ENCODE measurements at places on chromosomes 16 and 17.

DNA sequence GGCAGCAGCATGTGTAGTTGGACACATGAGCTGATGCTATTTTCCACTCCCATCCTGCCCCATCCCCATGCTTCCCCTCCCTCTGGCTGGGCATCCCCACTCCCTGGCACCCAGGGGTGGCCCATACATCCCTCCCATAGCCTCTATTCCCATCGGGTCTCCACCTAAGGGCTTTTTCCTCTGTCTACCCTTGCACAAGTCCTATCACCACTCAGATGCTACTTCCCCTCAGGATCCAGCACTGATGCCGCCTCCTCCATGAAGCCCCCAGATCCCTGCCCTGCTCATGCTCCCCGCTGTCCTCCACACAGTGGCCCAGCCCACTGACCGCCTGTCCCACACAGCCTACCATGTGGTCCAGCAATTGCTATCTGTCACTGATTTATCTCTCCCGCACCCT, 15.8 kb downstream of the TRPV1 start:
- DNase-seq: no peak

GRCh38 chr16:51093726-51094280, 57.3 kb downstream of the SALL1 start:
- DNase-seq: no peak

DNA sequence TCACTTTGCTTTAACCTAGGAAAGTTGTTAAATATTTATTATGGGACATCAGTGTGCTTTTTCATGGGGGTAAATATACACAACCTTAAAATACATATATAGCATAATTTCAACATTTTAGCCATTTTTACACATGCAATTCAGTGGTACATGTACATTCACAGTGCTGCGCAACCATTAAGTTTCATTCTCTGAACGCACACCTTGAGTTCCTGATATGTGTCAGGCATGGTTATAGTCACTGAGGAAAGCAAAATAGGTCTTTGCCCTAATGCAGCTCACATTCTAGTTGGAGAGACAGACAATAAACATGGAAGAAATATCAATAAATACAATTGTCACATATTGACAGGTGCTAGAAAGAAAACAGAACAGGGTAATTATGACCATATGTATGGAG, 12.8 kb upstream of the CNEP1R1 start:
- no peak for DNase-seq

DNA sequence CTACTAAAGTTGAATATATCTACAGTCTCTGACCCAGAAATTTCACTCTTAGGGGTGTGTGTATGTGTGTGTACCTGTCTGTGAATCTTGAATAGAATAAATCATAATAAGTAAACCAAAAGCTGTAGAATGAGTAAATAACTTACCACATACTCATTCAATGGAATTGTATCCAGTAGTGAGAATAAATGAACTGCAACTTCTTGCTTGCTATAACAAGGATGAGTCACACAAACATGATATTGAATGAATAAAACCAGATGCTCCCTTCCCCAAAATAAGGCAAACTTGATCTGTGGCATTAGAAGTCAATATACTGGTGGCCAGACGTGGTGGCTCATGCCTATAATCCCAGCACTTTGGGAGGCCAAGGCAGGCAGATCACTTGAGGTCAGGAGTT, 259.8 kb upstream of the MON1B start:
- DNase-seq: no peak

DNA sequence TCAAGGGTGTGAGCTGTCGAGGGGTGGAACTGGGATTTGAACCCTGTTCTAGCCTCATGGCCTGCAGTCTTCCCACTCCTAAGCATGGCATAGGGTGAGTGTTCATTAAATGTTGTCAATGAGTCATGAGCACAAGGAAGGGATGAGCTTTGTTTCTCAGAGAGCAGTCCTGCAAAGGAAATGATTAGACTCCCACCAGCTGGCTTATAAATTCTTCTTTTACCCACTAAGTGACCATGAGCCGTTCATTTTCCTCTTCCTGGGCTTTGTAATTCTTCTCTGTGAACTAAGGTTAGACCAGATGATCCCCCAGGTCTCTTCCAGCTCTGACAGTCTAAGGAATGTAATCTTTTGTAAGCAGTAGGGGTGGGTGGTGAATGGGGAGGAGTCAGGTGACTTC, 47.9 kb upstream of the HNF1B start:
- DNase-seq: no peak

GRCh38 chr17:78973196-78973595, 6.5 kb downstream of the LGALS3BP start:
- no peak for DNase-seq

DNA sequence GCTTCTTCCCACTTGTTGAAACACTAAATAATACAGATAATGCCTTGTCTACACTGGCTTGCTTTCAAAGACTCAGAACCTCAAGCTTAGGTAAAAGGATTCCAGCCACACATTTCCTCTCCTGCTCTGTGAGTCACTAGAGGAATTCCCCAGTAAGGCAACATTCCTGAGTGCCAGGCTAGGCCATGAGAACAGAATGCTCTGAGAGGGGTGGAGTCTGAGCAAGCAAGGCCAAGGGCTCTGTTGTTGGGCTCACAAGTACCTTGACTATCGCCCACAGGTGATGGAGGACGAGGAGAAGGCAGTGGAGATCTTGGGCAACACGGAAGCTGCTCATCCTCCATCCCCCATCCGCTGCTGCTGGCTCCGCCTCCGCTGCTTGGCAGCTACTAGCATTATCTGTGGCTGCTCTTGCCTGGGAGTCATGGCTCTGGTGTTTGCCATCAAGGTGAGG, 6.7 kb upstream of the PHKG2 start:
- no peak for DNase-seq

GRCh38 chr16:996681-997080, 15.1 kb downstream of the SOX8 start:
- no peak for DNase-seq

- no peak for DNase-seq
Measured at GRCh38 chr17:73758245-73758644, 114.0 kb upstream of the SDK2 start.

- DNase-seq: no peak
Measured at GRCh38 chr17:41722231-41722630, 10.1 kb downstream of the GAST start.

- no peak for DNase-seq
Measured at GRCh38 chr16:79370736-79371135, 229.8 kb downstream of the MAF start.

- DNase-seq: no peak
Measured at GRCh38 chr16:17420816-17421215, 49.9 kb downstream of the XYLT1 start.

- DNase-seq: no peak
Measured at GRCh38 chr17:82271401-82271800, 2.1 kb downstream of the CSNK1D start.

DNA sequence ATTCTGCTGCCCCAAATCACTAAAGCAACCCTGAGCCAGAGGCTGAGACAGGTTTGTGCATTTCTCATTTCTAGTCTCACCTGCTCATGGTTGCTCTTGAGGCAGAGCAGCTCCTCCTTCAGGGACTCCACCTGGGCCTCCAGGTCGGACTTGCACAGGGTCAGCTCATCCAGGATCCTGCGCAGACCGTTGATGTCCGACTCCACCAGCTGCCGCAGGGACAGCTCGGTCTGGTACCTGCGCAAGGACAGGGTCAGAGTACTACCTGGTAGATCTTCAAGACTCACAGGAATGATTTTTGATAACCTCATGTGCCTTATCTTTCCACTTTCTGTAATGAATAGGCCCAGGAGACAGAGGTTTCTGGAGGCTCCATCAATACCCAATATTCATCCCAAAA, 1.1 kb downstream of the KRT31 start:
- no peak for DNase-seq

GRCh38 chr17:40017422-40018080, 2.3 kb downstream of the CSF3 start:
- no peak for DNase-seq

- no peak for DNase-seq
Measured at GRCh38 chr17:55424893-55425540, 3.4 kb upstream of the MMD start.

DNA sequence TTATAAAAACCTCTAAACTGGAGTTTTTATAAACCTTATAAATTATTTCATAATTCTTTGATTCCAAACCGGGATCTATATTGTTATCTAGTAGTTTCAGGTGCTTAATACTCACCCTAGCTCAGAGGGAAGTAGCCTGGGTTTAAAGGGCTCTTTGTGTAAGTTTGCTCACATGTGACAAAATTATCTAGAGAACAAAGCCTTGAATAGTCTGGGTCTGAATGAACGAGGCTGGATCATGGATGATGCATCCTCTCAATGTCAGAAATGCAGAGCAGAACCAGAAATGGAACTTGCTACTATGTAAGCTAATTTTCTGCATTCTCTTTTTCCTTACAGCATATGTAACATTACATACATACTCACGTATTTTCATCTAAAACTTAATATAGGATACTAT, 103.9 kb upstream of the NETO2 start:
- DNase-seq: no peak

- DNase-seq: no peak
Measured at GRCh38 chr17:45129426-45129939, 2.8 kb downstream of the PLCD3 start.

GRCh38 chr16:10729104-10730048, 14.3 kb upstream of the NUBP1 start:
- DNase-seq: no peak

DNA sequence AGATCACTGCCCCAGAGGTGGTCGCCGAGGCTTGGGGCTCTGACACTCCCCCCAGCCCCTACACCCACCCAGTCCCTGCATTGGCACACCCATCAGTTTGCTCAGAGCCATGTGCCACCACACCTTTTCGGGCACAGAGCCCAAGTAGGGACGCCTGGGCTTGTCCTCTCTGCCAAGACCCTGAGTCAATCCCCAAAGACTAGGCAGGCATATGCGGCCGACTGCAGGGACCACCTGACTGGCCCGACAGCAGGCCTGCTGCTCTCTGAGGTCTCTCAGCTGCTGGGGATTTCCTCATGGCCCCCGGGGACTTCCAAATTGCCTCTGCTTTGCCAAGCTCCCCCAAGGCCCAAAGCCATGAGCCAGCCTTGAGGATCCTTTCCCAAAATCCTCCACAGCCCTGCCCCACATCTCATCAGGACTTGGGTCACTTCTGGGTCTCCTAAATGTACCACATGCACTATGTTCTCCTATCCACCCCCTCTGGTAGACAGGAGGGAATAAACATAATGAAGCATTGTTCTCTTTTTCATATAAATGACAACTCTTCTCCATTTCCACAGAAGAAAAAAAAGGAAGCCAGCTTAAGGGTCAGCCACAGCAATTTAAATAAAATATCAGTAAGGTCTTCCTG, 30.6 kb downstream of the MYO18A start:
- no peak for DNase-seq

DNA sequence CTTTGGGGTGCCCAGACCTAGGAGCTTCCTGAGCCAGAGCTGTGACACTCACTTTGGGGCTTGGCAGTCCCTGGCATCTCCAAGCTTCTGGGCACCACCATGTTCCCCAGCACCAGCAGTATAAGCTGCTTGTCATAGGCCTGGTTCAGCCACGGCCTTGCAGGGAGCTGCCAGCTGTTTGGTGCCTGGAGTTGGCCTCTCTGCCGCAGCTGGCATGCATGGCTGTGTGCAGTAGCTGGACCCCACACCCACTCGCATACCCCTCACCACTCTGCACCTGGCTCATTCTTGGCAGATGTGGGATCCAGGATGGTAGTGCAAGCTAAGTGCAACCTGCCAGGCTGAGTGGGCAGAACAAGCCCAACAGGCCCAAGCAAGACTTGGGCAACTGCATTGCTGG, 73.4 kb upstream of the BRD7 start:
- DNase-seq: no peak

DNA sequence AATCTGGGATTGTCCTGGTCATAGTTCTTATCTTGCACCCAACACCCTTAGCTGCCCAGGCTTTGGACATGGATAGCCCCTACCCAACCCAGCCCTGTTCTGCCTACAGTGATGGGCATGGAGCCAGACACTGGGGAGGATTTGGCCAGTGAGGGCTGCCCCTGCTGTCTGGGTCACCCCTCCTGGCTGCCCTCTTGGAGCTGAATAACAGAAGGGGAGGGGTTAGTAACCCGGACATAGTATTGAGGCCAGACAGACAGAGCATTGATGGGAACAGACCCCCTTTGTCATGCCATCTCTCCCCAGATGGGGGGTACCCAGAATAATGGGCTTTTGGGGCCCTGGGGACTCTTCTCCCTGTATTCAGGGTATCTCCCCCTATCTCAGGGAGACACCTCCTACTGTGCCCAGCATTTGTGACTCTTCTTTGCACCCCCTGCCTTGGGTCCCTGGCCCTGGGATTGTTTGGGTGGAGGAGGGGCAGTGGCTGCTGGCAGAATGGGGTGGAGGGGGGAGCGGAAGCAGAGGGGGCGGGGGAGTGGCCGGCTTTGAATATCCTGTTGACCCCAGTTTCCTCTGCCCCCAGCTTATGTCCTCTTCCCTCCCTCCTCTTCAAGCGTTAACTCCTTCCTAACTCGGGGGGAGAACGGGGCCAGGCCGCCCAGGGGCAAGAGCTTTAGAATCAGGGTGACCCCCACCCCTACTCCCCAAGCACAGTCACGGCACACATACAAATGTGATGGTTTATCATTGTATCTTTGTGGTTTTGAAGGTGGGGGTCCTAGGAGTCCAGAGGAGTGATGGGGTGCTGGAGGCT, 17.0 kb downstream of the GJD3 start:
- DNase-seq: no peak

GRCh38 chr17:57370037-57370581, 113.8 kb downstream of the MSI2 start:
- DNase-seq: no peak

DNA sequence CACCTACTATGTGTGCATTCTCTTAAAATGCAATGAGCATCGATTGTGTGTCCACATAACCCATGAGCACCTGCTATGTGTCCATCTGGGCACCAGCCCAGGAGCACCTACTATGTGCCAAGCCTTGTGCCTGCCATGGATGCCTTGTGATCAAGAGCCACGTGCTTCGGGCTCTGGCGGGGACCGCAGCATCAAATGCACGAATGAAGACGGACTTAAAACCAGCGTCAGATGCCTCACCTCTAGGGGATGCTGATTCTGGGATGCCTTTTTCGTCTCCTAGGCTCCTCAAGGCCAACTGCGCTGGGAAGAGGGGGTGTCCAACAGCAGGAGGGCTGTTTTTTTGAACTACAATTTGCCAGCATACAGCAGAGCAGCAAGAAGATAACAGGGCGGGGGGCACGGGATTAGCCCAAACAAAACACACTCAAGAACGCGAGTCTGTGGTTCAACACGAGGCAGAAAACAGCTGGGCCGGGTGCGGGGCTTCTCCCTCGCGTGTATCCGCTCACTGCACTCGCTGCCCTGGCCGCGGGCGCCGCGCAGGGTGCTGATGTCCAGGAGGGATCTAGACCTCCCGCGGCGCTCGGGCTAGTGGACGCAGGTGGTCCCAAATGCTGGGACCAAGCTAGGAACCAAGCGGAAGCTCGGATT, 1.2 kb upstream of the GLIS2 start:
- no peak for DNase-seq

Measured in cortex of kidney (tissue), 1 donor.